ENCODE measurements at places on chromosomes 3 and 15.

GRCh38 chr15:32041294-32041693 is 11.0 kb downstream of the CHRNA7 start:
- no peak for DNase-seq

GRCh38 chr3:126958638-126959085 is 24.3 kb upstream of the PLXNA1 start:
- DNase-seq, result no peak

GRCh38 chr15:101122266-101122665 is 129.6 kb downstream of the CHSY1 start:
- DNase-seq, result no peak

DNA sequence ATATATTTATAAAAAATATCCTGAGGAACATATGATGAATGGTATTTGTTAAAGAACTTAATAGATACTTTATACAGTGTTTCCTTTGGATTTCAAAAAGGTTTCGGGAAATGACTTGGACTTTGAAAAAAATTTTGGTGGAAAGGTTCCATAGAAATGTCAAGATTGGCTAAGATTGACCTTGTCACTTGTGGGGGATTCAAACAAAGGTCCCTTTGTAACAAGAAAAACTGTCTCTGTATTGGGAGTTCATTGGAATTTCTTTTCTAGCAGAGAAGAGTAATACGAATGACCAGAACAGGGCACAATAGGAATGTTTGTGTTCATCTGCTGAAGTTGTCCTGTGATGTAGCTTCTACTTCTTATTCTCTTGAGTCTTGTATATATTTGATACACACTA is 43.2 kb downstream of the ARHGEF26 start:
- no peak for DNase-seq

DNA sequence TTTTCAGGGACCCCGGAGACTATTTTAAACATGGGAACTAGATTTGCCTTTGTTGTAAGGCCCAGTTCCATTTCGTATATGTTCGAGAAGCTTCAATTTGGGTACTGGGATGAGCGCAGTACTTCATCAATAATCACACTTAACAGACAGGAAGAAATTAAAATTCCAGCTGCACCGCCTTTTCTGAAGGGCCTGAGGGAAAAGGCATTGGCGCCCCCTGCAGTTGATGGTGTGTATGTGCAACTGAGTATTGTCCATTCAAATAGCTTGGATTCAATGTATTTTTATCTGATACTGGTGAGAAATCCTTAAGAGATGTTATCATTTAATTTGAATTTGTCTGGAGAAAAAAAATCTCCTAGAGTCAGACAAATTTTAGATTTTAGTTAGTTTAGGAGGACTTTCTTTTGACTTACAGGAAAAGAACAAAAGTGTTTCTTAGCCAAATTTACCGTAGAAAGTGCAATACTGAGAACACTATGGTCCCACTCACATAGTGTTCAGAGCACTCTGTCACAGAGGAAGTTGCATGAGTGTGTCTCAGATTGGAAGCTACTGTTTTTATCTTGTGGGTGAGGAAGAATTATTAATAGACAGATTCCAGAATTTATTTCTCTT is 5.4 kb upstream of the ALDH1A2 start:
- peak; percentile 52 for DNase-seq

- DNase-seq, result no peak
Observed at GRCh38 chr15:51144021-51144532, 49.4 kb upstream of the TNFAIP8L3 start.

DNA sequence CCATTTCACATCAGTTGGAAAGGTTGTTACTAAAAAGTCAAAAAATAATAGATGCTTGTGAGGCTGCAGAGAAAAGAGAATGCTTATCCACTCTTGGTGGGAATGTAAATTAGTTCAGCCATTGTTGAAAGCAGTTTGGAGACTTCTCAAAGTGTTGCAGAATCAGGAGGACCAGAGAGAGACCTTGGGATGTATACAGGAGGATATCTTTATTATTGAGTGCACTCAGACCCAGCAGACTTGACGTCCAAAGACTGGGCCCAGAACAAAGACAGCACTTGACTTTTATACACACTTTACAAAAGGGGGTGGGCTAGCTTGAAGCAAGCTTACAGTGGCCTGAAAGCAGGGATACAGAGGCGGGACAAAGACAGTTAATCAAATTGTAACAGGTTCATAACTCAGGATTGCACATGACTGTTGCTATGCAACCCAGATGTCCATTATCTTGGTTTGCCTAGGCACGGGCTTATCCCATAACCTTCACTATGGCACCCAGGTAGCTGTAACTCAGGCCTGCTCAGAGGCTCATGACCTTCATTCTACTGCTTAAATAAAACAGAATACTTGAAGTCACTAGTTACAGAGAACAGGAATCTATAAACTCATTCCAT is 127.7 kb downstream of the SPATA16 start:
- no peak for DNase-seq

DNA sequence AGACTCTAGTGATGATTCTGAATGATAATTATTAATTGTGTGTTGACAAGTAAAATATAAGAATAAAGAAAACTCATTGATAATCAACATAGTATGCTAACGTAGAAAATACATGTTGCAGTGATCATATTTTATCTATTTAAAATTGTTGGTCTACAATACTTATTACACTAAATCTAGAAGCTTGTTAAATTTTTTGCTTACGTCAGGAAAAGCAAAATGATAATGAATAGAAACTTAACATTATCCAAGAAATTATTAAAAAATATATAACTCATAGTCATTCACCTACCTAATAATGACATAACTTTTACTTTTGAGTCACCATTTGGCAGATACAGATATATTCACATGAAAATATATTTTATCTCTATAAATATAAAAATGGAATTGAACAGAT is 984.1 kb downstream of the PLOD2 start:
- no peak for DNase-seq

- DNase-seq, result no peak
Observed at GRCh38 chr3:185647880-185648210, 61.8 kb downstream of the SENP2 start.

GRCh38 chr3:154540950-154541604 is 111.1 kb upstream of the GPR149 start:
- DNase-seq, result no peak

DNA sequence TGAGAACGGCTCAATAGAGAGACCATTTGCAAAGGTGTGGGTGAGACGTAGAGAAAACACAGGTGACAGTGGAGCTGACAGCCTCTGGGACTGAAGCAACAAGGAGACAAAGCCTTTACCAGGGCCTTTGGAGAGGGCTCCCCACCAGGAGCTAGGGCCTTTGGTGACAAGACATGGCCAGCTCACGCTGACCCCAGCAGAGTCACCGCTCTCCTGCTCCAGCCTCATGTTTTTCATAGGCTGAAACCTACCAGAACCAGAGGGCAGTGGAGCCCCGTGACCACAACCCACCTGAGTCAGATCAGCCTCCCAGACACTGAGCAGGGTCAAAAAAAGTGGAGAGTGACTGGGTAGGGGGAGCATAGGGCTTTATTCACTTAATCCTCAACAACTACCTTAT is 214.7 kb downstream of the SHQ1 start:
- DNase-seq, result no peak

GRCh38 chr15:67740405-67740804 is 84.9 kb upstream of the SKOR1 start:
- DNase-seq, result no peak

- no peak for DNase-seq
Observed at GRCh38 chr3:12875857-12876836, 34.8 kb upstream of the RPL32 start.

GRCh38 chr3:169308654-169309250 is 354.8 kb downstream of the MECOM start:
- DNase-seq, result no peak

- no peak for DNase-seq
Observed at GRCh38 chr15:98966091-98966787, 41.4 kb downstream of the PGPEP1L start.

DNA sequence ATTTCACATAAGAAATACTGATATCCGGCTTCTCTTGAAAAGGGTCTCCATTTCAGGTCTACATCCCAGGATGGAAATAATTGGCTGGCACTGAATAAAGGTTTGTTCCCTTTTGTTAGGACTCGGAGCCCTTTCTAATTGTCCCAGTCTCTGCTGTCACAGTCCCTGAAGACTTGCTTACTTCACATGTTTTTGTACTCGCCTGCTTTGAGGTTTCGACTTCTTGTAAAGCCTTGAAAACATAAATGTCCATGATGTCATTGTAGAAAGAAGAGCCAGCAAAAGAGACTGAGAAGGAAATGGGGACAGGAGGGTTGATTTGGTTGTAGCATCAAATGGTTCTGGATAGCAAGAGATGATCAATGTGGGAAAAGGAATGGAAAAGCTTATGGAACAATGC is 963.4 kb upstream of the SEMA6D start:
- no peak for DNase-seq

GRCh38 chr15:60414016-60414682 is 16.4 kb upstream of the ANXA2 start:
- no peak for DNase-seq

DNA sequence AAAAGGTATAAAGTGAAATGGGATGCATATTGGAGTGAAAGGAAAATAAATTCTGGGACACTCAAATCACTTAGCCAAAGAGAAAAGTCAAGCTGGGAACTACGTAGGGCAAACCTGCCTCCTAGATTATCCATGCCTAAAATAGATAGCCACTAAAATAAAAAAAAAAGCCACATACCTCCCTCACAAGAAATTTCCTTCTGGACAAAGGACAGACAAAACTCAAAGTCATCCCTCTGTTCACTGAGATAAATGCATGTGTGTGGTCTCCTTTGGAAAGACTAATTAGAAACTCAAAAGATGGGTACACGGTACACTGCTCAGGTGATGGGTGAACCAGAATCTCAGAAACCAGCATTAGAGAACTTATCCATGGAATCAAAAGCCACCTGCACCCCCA is 65.2 kb upstream of the MME start:
- DNase-seq, result no peak

DNA sequence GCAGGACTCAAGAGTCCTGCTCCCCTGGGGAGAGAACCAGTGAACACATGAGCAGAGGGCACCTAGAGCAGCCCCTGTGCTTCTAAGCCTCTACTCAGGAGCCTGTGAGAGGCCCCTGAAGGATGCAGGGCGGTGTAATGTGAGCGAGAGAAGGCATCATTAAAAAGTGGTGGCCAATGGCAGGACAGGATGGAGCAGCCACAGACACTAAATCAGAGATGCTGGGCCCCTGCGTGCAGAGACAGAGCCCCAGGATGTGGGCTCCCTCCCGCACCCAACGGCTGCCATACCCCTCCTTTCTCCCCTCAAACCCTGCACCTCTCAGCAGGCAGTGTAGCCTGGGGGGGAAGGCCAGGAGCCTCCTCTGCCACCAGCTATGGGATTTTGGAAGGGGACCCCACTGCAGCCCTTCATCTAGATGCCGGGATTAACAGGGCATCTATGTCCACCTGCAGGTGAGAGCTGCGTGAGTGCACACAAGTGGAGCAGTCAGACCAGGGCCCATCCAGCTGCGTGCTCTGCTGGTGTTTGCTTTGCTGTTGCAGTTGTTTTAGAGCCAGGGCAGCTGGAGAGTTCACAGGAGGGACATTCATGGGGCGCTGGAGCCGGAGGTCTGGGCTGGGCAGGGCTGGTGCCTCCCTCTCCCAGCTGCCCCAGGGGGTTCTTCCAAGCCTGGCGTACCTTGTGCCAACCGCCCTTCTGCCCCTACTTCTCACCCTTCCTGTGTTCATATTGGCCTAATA is 5.1 kb upstream of the IQSEC1 start:
- no peak for DNase-seq

GRCh38 chr3:197117114-197117513 is 87.5 kb upstream of the MELTF start:
- no peak for DNase-seq

GRCh38 chr15:100330629-100331215 is 11.1 kb downstream of the ADAMTS17 start:
- no peak for DNase-seq

DNA sequence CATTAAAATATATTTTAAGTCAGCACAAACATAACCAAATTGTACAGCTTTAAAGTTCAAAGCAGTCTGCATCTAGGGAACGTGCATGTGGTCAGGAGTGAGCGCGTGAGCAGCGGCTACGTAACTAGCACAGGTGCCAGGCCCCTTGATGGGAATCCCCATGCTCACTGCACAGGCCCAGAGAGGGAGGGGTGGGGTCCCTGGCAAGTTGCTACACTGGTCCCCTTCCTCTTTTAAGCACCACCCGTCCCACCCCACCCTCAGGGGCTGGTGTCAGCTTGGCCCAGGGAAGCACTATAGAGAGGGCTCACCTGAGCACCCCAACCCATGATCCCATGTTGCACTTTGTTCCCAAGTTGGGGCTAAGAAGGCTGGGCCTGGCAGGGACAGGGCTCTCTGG is 835 bp upstream of the GMPPB start:
- DNase-seq, result no peak

DNA sequence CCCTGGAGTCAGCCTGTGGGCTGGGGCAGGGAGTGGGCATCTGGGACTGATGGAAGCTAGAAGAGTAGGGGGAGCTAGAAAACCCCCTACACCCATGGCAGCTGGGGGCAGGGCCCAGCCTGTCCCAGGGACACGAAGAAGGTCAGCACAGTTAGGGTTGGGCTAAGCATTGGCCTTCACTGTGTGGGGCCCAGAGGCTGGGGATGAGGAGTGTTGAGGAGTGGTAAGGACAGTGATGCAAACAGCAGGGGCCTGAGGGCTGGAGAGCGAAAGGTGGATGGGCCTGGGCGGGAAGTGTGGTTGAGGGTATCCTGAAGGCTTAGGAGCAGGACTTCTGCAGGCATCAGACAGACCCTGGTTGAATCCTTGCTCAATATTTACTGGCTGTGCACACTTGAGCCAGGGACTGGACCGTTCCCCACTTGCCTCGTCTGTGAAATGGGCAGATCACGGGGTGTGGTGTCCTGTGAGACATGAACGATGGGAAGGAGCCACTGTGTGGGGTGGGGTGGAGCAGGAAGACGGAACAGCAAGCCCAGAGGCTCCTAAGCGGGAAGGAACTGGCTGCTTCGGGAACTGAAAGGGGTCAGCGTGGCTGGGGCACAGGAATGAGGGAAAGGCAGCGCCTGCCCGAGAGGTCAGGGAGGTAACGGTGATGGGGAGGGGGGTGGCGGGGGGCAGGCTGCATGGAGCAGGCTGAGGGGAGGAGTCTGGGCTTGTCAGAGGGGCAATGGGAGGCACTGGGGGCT is 7.3 kb downstream of the PRKCD start:
- DNase-seq, result no peak

DNA sequence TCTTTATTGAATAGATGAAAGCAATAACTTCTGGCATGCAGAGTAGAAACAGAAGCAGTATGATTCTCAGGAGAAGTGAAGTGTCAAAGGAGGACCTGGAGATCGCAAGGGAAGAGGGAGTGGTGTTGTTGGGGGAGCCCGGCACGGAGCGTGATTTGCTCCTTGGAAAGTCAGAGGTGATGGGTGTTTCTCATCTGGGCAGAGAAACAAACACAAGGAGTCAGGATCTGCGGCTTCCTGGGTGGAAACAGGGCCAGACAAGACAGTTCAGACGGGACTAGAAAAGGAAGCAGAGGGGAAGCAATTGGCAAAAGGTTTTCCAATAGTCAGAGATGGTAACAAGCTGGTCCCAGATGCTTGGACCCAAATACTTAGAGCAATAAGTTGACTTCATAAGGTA is 34.4 kb upstream of the CCDC80 start:
- DNase-seq, result no peak

- DNase-seq, result no peak
Observed at GRCh38 chr15:100558771-100559254, 30.1 kb upstream of the CERS3 start.

Data from AML-193 (cell line).